ENCODE measurements at places on chromosomes 11 and 22. TPM values are rescaled to one million over a fixed set of nuclear protein-coding genes. Genes with fewer than 3 reads are reported as not detected.

The CCDC88B gene
- total RNA-seq, result 107 TPM

The MS4A15 gene
- not detected for total RNA-seq

The KCNJ1 gene
- total RNA-seq, result 0.22 TPM

DNA sequence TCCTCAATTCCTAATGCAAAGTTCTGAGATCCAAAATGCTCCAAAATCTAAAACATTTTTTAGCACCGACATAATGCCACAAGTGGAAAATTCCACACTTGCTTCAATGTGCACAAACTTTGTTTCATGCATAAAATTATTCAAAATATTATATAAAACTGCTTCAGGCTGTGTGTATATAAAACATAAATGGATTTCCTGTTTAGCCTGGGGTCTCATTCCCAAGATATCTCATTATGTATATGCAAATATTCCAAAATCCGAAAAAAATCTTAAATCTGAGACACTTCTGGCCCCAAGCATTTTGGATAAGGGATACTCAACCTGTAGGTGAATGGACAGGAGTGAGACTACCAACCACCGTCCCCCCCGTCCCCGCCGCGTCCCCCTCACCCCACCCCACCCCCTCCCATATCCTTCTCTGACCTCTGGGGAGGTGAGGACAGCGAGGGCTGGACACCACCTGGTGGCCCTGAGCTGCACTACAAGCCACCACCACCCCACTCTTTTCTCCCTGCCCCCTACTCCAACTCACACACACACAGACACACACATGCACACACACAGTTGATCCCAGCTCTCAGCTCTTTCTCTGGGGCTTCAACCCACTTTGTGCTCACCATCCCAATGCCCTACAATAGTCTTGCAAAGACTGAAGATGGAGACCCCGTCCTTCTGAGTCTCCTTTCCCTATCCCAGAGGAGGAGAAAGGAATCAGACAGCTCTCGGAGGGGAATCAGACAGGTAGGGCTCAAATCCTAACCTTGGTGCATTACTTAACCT, 101.0 kb downstream of the PDE2A start:
- no peaks in the 10 kb centered on the region for H3K36me3 ChIP-seq
- H3K27me3 ChIP-seq, result no peaks in the 10 kb centered on the region
- no peaks in the 10 kb centered on the region for H3K4me1 ChIP-seq
- no peak overlapping the region for H3K27ac ChIP-seq
- no peak for DNase-seq
